Muscle of leg (tissue), 16 donors: ENCODE measurements at places on chromosomes 5 and 9. TPM values are rescaled to one million over a fixed set of nuclear protein-coding genes. Genes with fewer than 3 reads are reported as not detected.

The FLT4 gene
- 6.6 TPM for total RNA-seq

DNA sequence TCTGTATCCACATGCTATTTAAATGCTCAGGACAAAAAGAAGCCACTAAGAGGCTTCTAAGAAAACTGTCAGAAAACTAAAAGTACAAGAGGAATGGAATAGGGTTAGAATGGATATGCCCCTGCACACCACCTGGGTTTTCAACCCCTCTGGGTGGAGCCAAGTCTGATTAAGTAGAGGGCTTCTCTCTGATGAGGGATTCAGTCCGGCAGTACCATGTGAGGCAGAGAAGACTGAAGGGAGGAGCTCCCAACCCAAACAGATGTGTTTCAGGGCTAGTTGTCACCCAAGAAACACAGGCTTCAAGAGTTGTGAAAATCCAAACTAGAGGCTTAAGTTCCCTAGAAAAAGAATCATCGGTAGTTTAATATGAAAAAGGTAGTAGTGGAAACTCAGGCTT is 12.5 kb downstream of the NREP start:
- no peak for DNase-seq

DNA sequence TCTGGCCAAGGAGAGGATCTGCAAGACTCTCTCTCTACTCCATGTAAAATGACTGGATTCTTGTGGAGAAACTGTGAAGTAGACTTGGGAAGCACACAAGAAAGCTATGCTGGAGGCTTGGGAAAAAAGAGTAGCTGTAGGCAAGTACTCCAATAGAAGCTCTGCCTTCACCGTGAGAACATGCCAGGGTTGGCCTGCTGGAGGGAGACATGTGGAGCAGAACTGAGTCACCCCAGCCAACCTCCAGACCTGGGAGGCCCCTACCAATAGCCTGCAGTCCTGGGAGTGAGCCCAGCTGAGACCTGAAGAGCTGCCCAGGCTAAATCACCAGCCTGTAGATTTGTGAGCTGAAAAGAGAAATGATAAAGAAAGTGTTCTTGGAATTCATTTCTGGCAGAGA is 66.6 kb downstream of the DEPDC1B start:
- no peak for DNase-seq

GRCh38 chr9:104686081-104686480 is 8.2 kb upstream of the OR13D1 start:
- no peak for DNase-seq

The CNTNAP3 gene
- total RNA-seq, result 2.9 TPM

The FANCG gene
- total RNA-seq, result 23.1 TPM

GRCh38 chr9:98657897-98658296 is 50.8 kb downstream of the GABBR2 start:
- DNase-seq, result no peak

DNA sequence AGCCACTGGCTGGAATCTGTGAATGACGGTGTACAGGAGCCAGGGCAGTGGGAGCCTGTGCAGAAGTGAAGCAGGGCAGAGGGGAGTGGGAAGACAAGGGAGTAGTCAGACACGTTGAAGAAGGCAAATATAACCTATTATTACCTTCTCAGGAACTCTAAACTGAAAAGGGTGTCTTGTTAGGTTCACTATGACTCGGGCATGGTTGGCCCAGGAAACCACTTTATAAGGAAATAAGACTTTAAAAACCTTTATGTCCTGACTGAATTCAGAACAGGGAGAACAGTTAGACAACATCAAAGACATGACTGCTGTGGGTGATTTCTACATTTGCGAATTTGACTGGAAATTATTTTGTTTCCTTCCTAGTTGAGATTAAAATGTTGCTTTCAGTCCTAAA is 107.5 kb downstream of the ACER2 start:
- DNase-seq, result no peak

DNA sequence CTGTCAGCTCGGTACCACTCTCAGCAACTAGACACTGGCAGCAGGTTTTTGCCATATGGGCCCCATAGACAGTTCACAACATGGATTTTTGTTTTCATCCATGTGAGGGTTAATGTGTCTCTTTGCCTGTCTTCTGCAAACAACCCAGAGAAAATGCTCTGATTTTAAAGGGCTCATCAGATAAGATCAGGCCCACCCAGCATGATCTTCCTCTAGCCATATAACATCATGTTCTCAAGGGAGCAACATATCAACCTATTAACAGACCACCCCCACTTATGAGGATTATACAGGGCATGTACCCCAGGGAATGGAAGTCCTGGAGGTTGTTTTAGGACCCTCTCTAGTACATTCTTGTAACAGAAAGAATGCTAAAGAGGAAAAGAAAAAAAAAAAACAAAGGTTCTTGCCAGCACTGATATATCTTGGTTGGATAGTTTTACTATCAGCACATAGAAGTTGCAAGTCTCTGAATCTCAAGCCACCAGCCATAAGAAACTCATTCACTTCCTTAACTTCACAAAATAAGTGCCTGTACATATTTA is 1015.1 kb downstream of the TLE4 start:
- peak; percentile 14 for DNase-seq

GRCh38 chr9:7579351-7579750 is 220.2 kb downstream of the DMAC1 start:
- peak; percentile 40 for DNase-seq

The LRRC19 gene
- total RNA-seq, result not detected

DNA sequence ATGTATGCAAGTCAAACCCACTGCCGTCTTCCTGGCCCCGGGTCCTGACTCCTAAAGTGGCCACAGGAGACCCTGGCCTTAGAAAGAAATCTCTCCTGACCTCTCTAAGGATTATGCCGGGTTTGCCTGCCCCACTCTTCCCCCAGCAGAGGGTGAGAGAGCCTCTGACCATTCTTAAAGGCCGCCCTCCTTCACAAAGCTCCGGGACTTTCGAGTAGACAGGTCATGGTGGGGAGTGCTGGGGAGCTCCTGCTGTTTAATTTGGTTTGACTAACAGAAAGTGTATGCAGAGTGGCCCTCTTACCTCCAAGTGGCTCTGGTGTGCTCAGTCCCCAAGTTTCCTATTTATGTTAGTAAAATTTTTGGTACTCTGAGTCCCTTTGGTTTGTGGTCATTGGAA is 111.8 kb downstream of the LRRC70 start:
- no peak for DNase-seq

GRCh38 chr9:116998305-116998704 is 311.2 kb downstream of the TRIM32 start:
- peak; percentile 54 for DNase-seq

DNA sequence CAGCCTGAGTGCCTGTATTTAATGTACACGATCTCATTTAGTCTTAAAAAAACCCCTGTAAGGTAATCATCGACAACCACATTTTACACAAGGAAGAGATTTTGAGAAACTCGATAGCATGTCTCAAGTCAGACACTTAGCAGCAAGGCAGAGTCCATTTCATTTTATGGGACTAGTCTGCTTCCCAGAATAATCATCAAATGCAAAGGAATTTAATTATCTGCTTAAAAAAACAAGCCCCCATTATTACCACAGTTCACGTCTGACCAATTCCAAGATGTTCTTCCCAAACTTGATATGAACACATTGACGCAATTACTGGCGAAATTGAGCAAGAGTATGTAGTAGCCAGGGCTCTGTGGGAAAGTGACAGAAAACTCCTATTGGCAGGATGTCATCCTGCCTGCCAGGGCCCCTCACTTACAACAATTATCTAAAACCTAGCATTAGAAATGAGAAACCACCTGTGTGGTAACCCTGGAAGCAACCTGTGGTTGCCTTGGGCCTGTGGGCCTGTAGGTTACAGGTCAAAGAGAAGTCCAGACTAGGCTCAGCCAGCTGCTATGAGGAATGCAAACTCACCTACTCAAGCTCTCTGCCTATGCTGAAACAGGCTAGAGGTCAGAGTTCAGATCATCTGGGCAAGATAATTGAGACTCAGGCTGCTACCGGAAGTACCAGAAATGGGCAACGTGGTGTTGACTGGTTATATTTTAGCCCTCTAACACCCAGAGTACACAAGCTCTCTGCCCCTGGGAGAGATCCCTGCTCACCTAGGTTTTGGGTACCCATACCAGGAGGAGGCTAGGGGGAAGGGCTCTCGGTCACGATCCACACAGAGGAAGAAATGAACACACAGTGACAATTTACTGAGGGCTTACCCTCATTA is 1.6 kb downstream of the B4GALT1 start:
- peak; percentile 68 for DNase-seq

The C5orf46 gene
- not detected for total RNA-seq

DNA sequence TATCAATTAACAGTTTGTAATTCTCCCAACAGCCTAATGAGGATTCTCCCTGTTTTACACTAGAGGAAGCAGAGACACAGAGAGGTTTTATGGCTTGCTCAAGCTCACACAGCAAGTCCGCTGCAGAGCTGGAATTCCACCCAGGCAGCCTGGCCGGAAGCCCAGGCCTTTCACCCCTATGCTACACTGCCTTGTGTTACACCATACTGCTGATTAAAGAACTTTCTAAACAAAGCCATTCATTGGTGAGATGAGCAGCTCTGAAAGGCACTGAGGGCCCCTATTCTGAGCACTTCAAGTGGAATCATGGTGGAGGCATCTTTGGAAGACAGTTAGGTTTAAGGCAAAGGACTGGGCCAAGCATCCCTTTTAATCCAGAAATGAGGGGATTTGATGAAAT is 14.7 kb upstream of the LARP1 start:
- peak; percentile 32 for DNase-seq

DNA sequence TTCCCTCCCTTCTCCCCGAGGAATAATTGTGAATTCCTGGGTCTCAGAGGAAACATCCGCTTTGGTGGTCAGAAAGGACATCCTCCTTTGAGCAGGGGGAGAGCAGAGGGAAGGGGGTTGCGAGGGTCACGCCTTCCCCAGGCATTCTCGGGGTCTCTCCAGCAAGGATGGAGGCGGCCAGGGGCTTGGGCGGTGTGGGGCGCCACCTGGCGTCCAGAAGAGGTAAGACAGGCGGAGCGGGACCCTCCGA is 129.1 kb downstream of the KCNIP1 start:
- DNase-seq, result no peak

GRCh38 chr9:125493384-125493783 is 213.6 kb downstream of the MAPKAP1 start:
- DNase-seq, result no peak

The CNTNAP3B gene
- 8.4 TPM for total RNA-seq
